ENCODE measurements at places on chromosomes 11 and 22.

DNA sequence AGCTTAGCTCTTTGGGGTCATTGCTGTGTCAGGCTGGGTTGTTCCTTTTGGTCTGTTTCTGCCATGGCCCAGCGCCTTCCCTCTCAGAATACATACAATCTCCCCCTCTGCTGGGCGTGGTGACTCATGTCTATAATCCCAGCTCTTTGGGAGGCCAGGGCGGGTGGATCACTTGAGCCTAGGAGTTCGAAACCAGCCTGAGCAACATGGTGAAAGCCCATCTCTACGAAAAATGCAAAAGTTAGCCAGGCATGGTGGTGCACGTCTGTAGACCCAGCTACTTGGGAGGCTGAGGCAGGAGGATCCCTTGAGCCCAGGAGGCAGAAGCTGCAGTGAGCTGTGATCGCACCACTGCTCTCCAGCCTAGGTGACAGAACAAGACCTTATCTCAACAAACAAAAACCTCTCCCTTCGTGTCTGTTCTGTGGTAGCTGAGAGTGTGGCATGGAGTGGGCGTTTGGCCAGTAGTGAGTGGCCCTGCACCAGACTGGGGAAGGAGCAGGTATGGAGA lies 46.7 kb upstream of the RAB1B start:
- DNase-seq: no peak

DNA sequence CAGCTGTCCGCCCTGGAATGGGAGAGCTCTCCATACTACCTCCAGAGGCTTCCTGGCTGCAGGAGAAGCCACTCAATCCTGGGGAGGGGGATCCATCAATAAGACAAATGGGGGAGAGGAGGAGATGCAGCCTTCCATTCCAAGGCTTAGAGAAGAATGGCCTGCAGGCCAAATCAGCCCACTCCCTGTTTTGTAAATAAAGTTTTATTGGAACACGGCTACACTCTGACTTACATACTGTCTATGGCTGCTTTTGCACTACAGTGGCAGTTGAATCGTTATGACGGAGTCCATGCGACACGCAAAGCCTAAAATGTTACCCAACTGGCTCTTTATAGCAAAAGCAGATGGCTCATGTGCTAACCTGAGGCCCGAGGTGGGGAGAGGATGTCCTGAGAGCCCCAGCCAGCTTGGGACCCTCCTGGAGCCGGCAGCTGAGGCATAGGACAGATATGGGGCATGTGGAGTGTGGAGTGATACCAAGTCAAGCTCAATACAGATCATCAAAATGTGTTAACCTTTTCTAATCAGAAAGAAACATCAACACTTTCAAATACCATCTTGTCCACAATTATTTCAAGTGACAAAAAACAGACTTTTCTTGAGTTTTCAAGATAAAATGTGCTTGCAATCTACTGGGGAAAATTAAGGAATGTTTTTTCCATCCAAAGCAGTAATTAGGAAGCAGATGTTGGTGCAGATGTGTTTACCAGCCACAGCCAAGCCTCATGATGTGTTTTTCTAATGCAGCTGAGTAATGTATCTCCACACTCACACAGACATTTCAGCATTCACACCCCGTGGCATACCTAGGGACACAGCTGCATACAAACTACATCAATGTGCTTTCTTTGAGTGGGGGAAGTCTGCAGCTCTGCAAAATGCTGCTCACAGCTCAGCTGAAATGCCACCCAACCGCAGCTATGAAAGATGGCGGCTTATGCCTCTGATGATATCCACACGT lies 181.6 kb downstream of the SHANK2 start:
- DNase-seq: no peak

- no peak for DNase-seq
Observed at GRCh38 chr11:10139656-10140055, 154.4 kb downstream of the SBF2 start.

- no peak for DNase-seq
Observed at GRCh38 chr11:116865696-116866095, 28.3 kb upstream of the APOA1 start.

DNA sequence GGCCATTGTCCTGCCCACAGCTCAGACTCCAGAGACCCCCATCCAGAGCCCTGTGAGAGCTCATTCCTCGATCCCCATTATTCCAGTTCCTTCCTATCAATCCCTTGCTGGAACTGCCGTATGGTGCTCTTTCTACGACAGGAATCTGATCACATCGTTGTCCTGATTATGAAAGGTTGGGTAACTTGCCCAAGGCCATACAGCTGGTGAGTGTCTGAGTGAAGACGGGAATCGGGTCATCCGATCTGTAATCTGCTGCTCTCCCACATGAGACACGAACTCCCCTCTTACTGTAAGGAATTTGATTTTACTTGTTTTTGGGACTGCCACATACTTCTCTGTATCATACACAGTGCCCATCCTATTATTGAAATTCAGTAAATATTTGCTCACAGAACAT lies 149.1 kb downstream of the OPCML start:
- no peak for DNase-seq

GRCh38 chr11:126403022-126403581 lies 47.6 kb downstream of the ST3GAL4 start:
- no peak for DNase-seq

- DNase-seq: peak; percentile 42
Observed at GRCh38 chr22:23263651-23264555, 83.6 kb downstream of the BCR start.

DNA sequence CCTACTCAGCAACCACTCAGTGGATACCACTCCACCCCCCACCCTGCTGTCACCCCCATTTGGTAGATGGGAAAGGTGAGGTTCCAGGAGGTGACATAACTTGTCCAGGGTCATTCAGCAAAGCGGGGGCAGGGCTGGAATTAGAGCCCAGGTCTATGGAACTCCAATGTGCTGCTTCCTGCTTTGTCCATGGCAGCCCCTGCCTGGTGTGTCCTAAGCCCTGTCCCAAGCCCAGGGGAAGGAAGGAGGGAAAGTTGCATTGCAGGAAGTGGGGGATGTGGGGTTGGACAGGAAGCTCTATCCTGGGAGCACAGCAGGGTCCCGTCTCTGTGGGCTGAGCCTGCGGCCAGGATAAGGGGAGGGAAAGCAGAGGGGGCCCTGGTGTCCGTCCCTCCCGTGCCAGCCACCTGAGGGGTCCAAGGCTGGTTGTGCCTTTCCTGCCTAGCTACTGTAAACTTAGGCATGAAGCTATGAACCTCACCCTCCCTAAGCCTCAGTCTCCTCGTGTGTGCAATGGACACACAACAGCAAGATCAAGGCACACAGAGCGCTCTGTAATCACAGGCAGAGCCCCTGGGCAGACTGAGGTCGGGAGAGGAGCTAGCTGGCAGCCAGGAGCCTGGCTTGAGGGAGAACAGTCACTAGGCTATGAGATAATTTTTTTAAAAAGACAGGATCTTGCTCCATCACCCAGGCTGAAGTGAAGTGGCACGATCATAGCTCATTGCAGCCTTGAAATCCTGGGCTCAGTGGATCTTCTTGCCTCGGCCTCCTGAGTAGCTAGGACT lies 12.9 kb downstream of the GAL3ST1 start:
- no peak for DNase-seq

DNA sequence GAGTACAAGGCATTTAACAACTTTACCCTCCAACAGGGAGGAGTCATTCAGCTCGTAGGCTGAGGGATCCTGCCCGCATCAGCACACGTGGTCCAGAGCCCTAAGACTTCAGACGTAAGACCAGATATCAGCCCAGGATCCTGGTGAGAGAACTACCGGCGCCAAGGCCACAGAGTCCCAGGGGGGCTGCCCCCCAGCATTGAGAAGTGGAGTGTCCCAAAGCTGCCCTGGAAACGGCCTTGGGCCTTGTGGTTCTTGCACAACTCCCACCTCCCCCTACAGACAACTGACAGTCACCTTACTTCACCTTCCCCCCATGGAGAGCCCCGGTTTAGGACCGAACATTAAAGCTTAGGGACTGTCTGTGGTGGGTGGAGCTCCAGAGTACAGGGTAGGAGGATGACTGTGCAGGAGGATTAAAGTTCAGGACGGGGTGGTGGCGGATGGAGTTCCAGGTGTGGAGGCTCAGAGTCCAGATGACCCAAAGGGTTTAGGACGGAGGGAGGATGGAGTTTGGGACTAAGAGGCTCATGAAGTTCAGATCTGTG lies 1.0 kb downstream of the C11orf91 start:
- DNase-seq: no peak

GRCh38 chr11:27603376-27603990 lies 96.8 kb downstream of the BDNF start:
- DNase-seq: no peak

DNA sequence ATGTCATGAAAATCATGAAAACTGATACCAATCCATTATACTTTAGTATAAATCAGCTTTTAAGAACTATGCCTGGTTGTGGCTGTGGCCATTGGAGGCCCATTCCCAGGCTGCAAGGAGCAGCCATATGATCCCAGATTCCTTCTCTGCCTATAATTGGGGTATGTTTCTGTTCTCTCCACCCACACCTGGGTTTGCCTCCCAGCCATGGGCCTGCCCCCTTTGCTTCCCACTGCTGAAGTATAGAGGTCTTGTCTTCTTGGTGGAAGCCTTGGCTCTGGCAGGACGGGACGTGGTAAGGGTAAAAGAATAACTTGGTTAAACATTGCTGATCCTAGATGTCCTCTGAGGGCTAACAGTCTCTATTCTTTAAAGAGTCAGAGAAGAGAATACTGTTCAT lies 2.4 kb downstream of the MICAL2 start:
- no peak for DNase-seq

DNA sequence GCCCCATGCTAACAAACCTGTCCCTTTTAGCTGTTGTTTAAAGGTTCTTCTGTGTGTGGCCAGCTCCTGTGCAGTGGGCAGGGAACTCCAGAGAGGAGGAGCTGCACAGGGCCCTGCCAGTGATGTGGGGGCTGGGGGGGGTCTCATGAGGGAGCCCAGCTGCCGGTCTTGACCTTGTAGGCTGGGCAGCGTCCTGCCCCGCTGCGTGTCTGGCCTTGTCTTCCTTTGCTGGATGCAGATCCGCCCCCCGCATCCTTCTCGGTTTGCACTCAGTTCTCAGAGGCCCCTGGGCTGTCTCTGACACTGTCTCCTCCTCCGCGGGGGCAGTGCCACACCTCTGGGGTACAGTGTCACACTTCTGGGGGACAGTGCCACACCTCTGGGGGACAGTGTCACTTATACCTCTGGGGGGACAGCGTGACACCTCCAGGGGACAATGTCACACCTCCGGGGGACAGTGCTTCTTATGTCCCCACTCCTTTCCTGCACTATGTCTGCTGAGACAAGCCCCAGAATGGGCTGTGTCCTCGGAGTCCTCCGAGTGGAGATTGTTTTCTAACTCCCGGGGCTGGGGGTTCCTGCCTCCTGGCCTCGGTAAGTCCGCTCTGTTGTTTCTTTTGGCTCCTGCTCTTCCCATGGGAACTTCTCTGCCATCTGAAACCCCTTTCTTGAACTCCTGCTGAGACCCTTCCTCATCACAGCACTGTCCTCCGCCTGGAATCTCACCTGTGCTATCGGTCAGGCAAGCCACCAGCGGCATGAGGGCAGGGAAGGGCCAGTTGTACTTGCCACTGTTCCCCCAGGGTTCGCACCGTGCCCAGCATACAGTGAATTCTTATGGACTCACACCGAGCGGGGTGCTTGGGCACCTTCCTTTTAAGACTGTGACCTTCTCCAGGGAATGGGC lies 788.3 kb downstream of the TBC1D22A start:
- no peak for DNase-seq

DNA sequence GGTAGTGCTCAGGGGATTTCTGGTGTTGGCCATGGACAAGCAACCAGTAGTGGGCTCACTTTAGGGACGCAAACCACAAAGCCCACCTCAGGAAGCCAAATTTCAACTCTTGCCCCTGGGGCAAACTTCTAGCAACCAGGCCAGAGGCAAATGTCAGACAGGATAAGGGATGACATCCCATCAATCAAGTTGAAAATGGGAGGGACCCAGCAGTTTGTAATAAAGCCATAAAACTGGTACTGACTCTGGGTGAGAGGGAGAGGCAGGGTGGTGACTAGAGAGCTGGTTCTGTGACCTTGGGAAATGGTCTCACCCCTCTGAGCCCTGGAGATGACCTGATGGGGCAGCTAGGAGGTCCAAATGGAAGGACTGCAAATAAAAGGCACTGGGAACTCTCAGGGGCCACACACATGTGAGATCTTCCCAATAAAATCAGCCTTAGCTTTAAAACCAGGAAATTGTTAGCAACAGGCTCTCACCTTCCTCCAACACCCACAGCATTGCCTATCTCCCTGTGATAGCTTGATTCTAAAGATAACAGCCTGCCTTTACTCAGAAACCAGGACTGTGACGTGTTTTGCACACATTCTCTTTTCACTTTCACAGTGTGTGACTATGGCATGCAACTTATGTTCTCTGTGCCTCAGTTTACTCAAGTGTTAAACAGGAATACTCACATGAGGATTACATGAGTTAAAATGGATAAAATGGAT lies 6.4 kb upstream of the TBC1D10A start:
- DNase-seq: peak; percentile 36

GRCh38 chr11:58654908-58655296 lies 32.4 kb downstream of the CNTF start:
- no peak for DNase-seq

DNA sequence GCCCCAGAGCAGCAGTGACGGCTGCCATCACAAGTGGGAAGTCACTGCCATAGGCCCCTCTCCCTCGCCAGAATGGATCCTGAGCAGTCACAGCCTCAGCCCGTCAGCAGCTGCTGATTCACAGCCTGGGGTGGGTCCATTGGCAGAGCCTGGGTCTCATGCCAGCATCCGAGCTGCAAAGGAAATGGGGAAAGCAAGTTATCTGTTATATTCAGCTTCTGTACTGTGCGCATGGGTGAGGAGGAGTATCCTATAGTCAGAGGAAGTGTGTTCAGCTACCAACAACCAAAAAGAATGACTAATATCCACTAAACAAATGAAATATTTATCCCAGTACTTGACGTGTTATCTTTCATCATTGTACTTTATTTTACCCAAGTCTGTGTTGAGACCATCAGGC lies 119.7 kb downstream of the RCN1 start:
- no peak for DNase-seq

DNA sequence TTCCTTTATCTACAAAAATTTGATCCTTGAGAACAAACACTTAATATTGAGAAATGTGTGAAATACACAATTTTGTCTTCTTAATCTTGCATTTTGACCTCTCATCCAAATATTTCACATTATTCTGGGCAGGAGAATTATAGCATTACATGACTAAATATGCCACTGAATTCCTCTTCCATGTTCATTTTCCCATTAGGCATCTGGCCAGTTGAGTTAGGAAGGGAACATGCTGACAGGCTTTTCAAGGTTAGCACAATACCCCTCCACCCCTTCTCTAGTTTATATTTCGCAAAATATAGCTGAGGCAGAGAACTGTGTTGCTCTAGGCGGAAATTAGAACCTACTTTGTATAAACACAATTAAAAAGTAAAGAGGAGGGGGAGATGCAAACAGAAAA lies 271.7 kb upstream of the ZC3H12C start:
- DNase-seq: no peak
